ENCODE measurements at places on chromosomes 1 and 21.

GRCh38 chr1:210372931-210373627 is 44.4 kb downstream of the HHAT start:
- DNase-seq, result no peak

DNA sequence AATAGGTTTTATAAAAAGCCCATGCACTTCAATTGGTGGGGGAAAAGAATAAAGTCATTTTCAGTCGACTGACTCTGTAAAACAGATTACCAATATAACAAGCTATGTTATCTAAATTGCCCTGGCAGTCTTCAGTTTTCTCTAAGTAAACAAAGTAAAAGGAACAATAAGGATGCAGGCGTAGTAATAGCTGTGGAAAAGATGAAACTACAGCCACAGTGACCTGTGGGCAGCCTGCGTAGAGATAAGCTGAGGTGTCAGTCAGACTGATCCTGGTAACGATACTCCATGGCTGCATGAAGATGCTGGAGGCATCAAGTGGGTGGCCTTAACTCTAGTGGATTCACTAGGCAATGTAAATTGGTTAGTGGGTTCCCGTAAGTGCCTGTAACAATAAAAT is 29.3 kb downstream of the CLCC1 start:
- no peak for DNase-seq

DNA sequence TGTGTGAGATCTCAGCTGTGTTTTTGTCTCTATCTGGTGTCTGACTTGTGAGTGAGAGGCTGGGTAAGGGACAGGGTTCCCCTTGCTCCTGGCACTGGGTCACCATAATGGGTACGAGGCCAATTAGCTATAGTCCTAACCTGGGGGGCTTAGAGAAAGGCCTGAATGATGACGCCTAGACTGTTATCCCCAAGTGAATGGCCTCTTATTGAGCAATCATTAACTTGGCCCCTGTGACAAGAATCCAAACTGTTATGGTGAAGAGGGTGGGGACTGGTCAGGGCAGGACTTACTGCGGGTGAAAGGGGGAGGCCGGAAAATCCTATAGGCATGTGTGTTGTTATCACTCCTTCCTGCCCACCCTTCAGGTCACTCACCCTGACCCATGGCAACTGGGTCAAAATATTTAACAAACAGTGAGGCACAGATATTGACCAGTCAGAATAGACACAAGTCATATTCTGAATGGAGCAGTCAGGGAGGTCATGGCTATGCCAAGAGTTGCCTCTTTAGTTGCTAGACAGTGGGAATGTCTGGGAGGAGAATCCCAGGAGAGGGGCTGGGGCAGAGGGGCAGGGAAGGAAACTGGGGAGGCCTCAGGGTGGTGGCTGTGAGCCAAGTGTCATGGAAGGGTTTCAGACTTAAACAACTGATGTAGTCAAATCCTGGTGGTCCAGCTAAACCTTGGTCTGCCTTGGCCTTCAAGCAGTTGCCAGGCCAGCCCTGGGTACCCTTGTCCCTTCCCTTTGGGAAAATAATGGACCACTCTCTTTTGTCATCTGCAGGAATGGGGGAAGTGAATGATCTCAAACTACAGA is 3.2 kb downstream of the NR0B2 start:
- no peak for DNase-seq

DNA sequence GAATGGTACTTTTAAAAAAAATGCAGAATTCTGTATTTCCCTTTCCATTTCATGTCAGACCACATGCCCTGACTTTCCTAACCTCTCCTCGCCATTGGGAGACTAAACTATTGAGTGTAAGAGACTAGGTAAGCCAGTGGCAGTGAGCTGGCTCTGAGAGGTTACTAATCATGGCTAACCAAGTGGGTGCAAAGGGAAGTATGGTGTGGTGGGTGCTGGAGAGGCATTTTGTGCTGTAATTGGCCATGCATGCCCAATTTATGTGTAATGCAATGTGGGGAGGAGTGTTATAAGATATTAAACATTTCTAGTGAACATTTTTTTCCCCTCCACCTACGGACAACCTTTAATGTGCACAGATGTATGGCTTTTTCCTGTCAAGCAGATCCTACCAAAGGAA is 190.1 kb downstream of the LMO4 start:
- DNase-seq, result no peak

DNA sequence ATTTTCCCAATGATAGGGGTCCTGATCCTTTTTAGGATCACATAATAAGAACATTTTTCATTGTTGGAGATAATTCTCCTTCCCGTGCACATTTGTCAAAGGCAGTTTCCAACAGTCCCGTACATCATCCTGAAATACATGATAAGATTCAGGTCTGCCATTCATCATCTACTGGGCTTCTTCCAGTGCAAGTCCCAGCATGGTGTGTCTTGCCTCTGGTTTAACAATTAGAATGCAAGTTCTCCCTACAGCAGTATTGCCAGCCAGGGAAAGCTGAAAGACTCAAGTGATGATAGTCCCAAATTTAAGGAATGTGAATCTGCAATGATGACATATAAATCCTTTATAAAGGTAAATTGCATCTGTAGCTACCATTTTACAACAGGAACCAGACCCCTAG is 146.2 kb downstream of the DAB1 start:
- DNase-seq, result no peak

DNA sequence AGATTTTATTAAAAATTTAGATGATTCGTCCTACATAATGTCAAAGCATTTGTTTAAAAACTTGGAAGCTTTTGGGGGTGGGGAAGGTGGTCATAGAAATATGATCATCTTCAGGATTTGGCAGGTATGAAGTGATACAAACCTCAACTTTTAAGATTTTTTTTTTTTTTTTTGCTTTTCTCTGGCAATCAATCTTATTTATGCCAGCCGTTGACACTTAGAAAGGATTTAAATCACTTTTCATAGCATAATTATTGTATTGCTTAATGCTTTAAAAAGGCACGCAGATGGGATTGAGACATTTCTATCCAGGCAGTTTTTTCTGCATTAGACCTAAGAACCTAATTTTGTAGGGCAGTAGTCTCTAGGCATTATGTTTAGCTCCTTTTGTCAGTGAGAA is 19.7 kb downstream of the MRPS6 start:
- no peak for DNase-seq

- DNase-seq, result peak; percentile 61
These were observed 106.9 kb upstream of the TMEM51 start for GRCh38 chr1:15046487-15047165.

- DNase-seq, result no peak
These were observed 524 bp downstream of the COPA start for GRCh38 chr1:160342526-160342925.

DNA sequence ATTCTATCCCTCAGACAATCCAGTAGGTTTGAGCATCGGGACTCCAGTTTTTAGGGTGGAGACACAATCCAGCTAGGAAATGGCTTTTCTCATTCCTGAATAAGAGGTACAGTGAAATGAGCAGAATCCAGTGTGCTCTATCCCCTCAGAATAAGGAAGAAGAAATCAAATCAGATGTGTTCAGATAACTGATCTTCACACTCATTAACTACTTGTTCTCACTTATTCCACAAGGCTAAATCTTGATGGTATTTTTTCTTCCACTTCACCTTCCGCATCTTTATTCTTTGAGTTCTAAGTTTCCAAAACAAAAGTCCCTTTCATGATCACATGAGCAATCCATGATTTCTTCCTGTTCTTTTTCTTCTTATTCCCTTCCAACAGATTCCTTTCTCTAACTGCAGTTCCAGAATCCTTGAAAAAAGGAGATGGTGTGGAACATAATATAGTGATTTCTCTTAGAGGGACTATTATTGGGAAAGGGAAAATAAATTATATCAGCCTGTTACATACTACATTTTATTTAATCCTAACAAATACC is 1.7 kb downstream of the SYT11 start:
- DNase-seq, result no peak

DNA sequence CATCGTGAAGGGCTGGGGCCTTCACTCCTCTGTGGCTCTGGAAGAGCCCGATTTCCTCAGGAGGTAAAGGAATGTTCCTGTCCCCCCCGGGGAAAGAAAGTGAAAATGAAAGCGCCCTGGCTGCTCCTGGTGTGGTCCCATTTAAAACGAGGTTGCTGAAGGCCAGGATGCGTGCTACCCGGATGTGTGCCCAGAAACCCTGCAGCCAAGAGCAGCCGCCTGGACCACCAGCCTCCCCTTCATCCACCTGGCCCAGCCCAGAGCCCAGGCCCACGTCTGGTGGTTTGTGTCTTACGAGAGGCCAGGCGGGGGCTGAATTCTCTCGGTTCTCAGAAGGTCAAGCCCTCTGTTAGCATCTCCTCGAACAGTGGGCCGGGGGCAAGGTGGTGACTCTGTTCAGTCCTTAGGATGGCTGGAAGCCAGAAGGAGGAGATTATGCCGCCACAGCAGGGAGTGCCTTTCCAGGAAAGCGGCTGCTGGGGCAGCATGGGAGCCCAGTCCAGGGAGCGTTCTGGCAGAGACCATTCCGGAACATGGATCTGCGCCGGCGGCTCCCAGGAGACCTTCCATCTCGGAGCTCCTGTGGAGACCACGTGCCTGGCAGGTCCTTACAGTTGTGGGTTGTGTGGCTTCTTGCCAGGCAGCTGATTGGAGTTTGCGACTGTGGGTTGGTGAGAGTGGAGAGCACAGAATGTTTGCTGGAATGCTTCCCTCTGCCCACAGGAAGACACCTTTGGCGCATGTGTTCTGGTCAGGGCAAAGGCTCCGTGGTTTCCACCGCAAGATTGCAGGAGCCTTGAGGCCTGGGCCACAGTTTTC is 1.4 kb downstream of the GUK1 start:
- DNase-seq, result no peak

- DNase-seq, result peak; percentile 31
These were observed 427 bp downstream of the WNT3A start for GRCh38 chr1:228007049-228007800.

GRCh38 chr1:51543858-51544257 is 24.8 kb upstream of the EPS15 start:
- DNase-seq, result no peak

GRCh38 chr1:246577720-246578106 is 11.5 kb downstream of the CNST start:
- DNase-seq, result no peak

- no peak for DNase-seq
These were observed 56.1 kb downstream of the RIPK4 start for GRCh38 chr21:41710823-41711160.

DNA sequence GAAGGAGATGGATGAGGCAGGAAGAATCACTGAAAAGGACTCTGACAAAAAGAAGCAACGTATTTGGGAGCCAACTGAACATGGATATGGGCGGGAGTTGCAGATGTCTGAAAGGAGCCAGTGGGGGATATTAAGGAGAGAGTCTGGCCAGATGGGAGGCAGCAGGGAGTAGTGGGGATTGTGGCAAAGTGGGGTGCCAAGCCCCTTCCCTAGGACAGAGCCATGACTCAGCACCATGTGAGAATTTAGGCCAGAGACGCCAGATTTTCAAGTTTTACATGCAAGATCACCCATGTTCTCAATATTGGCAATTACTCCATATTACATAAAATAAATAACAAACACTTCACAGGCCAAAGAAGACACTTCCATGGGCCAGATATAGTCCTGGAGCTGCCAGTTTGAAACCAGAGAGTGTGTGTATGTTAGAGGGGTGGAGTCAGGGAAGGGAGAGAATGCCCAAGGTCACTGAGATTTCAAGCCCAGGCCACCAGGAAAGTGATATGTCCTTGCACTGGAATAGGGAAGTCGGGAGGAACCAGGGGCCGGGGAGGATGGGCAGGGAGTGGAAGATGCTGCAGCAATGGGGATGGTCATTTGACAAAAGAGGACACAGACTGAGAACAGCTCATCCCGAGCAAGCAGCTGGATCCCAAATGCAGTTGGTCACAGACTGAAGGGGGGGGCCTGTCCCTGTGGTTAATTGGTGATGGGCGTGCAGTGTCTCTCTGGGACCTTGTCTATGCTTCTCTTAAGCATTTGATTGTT is 23.5 kb downstream of the TMEM51 start:
- no peak for DNase-seq

DNA sequence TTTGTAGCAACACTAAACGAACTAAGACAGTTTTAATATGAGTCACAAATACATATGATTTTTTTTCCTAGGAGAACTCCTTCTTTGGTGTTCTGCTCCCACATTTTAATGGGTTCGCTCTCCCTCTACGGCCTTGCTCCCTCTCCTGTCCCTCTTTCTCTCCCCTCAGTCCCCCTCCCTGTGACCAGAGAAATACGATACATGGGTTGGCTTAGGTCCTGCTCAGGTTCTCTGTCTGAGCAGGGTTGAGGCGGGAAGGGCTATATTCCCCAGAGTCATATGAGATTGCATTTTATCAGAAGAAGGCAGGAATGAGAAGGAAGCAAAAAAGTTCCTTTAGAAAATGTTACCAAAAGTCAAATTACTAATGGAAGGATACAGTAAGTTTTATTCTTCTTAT is 44.6 kb downstream of the UBE2U start:
- no peak for DNase-seq

DNA sequence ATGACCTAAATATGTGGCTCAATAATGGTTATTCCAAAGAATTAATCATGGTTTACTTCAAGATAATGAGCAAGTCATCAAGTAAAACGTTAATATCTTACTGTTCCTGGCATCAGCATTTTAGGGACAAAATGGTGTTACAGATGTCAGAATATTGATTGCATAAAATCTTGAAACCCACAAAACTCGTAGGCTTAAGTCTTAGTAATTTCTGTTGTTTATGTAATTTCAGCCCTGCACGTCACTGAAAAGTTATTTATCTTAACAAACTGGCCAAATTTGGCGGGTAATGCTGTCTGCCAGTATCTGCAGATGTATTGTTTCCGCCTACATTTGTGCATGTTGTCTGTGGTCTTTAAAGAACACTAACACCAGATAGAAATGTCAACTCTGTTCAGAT is 25.8 kb downstream of the CDC7 start:
- no peak for DNase-seq
